ENCODE measurements at places on chromosomes 16 and 17.

GRCh38 chr16:48451323-48451722 lies 66.1 kb upstream of the SIAH1 start:
- no peak for DNase-seq

DNA sequence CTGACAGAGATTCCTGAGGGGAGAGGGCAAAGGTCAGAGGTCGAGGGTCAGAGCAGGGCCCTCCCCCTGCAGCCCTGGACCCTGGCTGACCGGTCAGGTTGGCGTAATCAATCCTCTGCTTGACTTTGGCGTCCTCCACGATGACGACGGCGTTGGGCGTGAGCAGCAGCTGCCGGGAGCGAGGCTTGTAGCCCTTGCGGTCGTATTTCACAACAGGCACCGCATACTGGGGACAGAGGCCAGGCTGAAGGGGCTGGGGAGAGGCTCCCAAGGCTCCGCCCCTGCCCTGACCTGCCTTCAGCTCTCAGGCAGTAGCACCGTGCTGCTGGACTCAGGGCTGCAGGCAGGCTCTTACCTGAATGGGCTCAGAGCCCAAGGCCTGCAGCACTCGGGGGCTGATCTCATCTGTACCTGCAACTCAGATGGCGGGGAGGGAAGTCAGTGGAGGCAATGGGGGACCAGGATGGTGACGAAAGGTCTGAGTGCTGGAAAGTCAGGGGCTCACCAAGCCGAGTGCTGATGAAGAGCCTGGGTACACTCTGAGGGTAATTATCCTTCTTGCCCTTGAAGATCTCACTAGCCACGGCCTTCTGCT lies 12.0 kb upstream of the CRK start:
- no peak for DNase-seq

- no peak for DNase-seq
These were observed 628 bp upstream of the BLMH start for GRCh38 chr17:30292286-30292858.

DNA sequence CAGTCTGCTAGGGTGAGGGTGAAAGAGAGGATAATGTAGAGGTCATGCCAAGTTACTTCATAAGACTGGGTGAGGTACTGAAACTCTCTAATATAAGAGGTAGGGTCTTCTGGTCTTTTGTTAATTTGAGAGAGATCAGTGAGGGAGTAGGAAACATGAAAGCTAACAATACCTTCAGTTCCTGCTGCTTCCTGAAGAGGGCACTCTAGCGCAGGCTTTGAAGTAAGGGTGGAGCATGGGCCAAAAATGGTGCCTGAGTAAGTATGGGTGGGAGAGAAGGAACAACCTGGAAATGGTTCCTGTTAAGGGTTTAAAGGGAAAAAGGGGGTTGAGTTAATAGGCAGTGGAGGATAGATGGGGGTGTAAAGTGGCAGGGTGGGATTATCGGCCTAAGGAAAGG lies 2449.5 kb downstream of the TP53TG3F start:
- DNase-seq: no peak

DNA sequence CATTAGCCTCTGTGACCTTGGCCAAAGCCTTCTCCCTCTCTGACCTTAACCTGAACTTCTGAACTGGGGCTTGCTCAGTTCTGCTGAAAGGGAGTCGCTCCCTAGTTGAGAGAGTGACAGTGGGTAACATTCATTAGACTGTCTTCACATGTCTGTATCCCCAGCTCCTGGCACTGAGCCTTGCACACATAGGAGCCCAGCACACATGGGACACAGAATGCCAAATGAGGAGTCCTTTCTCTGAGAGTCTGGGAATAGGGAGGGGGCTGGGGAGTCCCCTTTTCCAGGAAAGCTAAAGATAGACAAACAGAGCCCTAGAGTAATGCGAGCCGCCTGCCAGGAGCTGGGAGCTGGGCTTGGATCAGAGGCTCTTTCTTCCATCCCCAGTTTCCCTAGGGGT lies 2.5 kb downstream of the TAC4 start:
- DNase-seq: no peak

- peak; percentile 35 for DNase-seq
These were observed 498 bp upstream of the PLEKHG4 start for GRCh38 chr16:67278773-67279295.

- DNase-seq: no peak
These were observed 17.0 kb downstream of the CRYM start for GRCh38 chr16:21260870-21261791.

DNA sequence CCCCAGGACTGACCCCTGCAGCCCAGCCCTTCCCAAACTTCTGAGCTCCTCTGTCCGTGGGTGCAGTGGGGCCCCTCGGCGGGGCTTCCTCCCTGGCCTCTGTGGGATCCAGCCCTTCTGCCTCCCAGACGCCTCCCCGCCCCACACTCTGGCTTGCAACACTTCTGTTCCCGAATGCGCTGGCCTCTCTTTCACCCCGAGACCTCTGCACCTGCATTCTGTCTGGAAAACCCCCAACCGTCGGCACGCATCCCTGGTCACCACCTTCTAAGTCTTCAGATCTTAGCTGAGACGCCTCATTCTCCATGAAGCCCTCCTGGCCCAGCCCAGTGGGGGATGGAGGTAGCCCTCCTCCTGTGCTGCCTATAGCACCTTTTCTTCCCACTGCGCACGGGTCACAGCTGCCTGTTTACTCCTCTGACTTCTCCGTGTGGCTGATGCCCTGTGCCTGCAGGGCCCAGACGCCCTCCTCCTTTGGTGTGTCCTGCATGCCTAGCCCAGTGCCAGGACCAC lies 26.4 kb downstream of the TMEM235 start:
- DNase-seq: peak; percentile 31

GRCh38 chr17:29032857-29033197 lies 10.1 kb upstream of the PIPOX start:
- DNase-seq: no peak

DNA sequence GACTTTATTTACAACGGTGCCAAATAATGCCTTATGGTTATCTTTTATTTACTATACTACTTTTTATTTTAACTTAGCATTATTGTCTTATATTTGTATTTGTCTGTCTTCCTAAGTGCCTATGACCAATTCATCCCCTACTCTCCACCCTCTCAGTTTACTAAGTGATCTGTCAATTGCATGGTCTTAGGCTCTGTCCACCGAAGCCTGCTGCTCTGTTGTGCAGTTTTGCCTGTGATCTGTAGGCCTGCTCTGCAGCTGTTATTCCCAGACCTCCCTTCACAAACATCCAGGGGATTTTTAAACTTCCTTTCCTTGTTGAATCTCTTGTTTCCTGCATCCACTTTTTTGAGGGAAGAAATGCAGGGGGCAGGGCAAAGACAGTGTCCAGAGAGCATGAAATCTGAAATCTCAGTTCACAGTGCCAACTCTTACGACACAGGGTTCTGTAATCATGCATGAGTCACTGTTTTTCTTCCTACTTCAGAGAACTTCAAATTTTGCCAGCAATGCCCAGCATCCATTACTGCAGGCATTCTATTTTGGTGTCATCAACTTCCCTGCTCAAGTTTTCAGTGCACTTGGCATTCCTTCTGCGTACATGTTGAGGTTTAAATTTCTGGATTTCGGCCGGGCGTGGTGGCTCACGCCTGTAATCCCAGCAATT lies 11.4 kb downstream of the SLFN5 start:
- no peak for DNase-seq

GRCh38 chr17:38897671-38898290 lies 27.6 kb upstream of the LASP1NB start:
- DNase-seq: no peak

All from activated CD4-positive, alpha-beta T cell treated with anti-CD3 and anti-CD28 coated beads, Interleukin-2, amount 50 U/mL, for 1 hour (primary cell).